Progenitor cell of endocrine pancreas (in vitro differentiated cells): ENCODE measurements at places on chromosomes 7 and 10. TPM values are rescaled to one million over a fixed set of nuclear protein-coding genes. Genes with fewer than 3 reads are reported as not detected.

The ARL5B gene
- 52.7 and 54.2 TPM in 2 replicates for total RNA-seq

- DNase-seq: no peak
Measured at GRCh38 chr10:18238870-18239485, 98.8 kb downstream of the CACNB2 start.

The AKR1C3 gene
- 4.6 and 9.3 TPM in 2 replicates for total RNA-seq

DNA sequence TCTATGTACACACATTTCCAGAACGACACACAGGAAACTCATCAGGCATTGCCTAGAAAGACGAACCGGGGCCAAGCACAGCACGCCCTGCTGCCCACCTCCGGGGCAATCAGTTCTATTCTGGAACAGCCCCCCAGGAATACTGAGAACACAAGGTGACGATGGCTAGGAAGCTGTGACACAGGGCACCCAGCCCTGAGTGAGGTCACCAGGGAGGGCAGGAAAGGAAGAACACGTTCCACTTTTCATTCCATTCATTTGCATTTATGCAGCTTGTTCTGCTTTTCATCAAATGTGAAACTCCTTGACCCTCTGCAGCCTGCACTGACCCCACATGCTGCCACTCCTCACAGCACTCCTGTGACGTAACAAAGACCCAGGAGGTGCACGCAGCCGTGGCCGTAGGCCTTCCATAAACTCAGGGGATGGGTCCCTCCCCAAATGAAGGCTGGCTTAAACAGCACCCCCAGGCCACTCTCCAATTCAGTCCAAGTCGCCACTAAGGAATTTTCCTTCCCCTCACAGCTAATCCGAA, 28.9 kb downstream of the MAD1L1 start:
- no peak for DNase-seq

DNA sequence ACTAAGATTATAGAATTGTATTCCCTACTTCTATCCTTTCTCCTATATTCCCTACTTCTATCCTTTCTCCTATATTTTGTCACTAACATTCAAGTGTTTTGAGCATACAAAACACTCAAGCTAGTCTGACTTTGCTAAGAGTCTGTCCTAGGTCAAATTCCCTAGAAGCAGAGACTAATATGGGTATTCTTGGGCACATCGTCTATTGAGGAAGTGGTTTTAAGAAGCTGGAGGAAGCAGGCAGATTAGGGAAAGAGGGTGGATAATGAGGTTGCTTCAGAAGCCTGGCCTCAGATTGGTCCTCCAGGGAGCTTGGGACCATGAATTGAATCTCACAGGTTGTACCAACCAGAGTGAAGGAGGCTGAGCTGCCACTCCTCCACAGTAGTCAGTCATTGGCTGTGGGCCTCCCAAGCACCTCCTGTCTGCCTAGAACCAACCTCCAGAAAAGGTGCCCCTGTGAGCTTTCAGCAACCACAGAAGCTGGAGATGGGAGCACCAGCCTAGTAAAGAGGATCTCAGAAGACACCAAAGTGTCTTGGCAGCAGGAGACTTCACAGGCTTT, 295.9 kb upstream of the PHF14 start:
- DNase-seq: no peak

DNA sequence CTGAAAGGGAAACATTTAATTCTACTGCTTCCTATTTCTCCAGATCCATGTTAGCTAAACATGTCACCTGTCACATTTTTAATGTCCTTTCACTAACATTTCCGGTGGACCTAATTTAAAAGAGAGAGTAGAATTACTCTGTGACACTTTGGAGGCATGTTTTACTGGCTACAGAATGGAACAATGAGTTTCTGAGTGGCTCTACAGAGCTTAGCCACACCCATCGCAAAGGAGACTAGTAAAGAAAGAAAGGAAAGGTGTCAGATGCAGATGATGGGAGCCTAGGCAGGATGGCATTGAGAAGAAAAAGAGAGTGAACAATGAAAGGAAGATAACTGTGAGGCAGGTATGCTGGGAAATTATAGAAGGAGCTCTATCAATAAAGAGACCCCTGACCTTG, 35.9 kb downstream of the NDUFB2 start:
- no peak for DNase-seq

DNA sequence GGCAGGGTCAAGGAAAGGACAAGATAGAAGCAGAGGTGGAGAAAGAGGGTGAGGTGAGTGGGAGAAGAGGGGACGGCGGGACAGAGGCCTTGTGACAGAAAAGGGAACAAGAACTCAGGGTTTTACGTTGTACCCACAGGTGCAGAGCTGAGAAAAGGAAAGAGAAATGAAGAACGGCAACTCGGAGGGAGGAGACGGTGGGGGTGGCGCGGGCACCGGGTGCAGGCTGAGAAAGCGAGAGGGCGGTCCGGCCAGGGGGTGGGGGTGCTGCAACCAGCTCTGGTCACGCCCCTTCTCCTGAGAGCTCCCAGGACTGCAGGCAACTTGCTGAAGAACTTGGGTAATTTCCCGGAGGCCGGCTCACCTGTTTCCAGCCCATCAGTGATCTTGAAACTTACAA, 65.3 kb downstream of the CARD11 start:
- no peak for DNase-seq

- DNase-seq: no peak
Measured at GRCh38 chr10:677038-677437, 12.4 kb downstream of the DIP2C start.

The CD36 gene
- total RNA-seq: 7.2 and 7.7 TPM in 2 replicates

GRCh38 chr10:110803830-110804338, 67.8 kb upstream of the PDCD4 start:
- DNase-seq: no peak

The EGFR gene
- 43.8 and 47.8 TPM in 2 replicates for total RNA-seq

GRCh38 chr10:69317626-69318105, 39.4 kb downstream of the HK1 start:
- DNase-seq: no peak

- no peak for DNase-seq
Measured at GRCh38 chr7:148738737-148739535, 40.2 kb downstream of the CUL1 start.

The MBL2 gene
- not detected in 2 replicates for total RNA-seq

The CAMK2B gene
- 9.3 and 12.2 TPM in 2 replicates for total RNA-seq

The PODXL gene
- 21.2 and 27.0 TPM in 2 replicates for total RNA-seq

The CYP3A7 gene
- not detected in 2 replicates for total RNA-seq

The CALN1 gene
- 0.62 and 0.79 TPM in 2 replicates for total RNA-seq

GRCh38 chr7:106169821-106170610, 57.9 kb upstream of the SYPL1 start:
- no peak for DNase-seq

DNA sequence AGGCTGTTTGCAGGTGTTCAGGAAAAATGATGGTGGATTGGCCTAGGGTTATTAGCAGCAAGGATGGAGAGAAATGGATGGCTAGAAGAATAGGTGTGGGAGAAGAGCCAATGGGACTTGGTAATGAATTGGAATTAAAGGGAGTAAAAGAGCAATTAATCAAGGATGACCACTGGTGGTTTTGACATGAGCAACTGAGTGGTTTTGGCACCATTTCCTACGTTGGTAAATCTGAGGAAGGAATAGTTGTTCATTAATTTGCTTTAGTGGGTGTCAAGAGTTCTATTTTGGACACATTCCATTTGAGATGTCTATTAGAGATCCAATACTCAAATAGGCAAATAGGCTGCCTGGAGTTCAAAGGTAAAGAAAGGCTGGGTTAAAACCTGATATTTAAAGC, 38.2 kb upstream of the NRBF2 start:
- no peak for DNase-seq

DNA sequence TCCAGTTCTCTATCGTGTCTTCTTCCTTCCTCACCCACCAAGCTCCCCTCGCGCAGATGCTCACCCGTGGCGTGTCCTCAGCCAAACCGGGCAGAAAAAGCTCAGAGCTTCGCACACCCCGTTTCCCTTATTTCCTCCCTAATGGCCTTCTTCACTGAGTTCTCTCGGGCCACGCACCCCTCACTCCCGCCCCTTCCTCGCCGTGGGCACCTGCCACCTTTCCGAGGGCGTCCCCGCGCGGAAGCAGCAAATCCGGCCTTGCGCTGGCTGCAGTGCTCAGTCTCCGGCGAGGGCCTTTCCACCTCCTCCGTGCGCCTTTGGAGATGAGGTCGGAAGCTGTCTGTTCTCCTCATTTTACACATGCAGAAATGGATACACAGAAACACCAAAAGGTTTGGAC, 12.4 kb upstream of the CALML3 start:
- no peak for DNase-seq

GRCh38 chr10:70321897-70322890, 38.4 kb upstream of the NPFFR1 start:
- DNase-seq: no peak

DNA sequence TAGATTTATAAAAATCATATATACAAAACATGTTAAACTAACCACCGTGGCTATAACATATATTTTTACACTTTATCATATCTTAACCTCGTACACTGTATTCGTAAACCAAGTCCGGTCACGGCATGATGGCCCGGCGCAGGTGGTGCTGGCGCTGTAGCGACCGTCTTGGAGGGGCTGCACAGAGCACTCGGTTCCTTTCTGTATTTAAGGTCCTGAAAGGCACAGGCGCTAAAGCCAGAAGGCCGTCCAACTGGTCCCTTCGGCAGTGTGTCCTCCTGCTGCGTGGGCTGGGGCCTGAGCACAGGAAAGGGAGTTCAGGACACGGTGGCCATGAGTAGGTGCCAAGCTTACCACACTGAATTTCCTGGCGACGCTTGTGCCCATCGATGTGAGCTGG, 33.8 kb downstream of the AMZ1 start:
- DNase-seq: no peak
